B cell (primary cell): ENCODE measurements at places on chromosomes 4 and X. TPM values are rescaled to one million over a fixed set of nuclear protein-coding genes. Genes with fewer than 3 reads are reported as not detected.
A peak's percentile ranks its signal among the peaks of the same experiment; 100 is the strongest.

DNA sequence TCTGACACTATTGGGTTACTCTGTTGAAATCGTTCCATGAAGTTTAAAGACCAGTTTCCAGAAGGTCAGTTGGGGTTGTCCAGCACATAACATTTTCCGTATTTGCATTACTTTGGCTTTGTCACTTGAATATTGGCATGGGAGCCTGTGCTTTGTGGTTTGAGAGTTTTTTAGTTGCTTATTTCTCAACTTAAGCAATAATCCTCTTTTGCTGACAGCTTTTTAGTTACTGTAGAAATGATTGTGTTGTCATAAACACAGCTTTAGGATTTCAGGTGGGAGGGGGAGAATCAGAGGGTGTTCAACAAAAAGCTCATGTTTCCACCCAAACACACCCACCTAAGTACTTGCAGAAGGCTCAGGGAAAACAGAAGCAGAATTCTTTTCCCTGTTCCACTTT is 210.7 kb upstream of the TLL1 start:
- no peaks in the 10 kb centered on the region for H3K4me1 ChIP-seq
- no peak overlapping the region for H3K27ac ChIP-seq
- no peaks in the 10 kb centered on the region for H3K27me3 ChIP-seq
- no peak overlapping the region for H3K4me3 ChIP-seq
- H3K36me3 ChIP-seq = no peaks in the 10 kb centered on the region
- DNase-seq = no peak

GRCh38 chr4:2084316-2084715 is 25.2 kb downstream of the NAT8L start:
- H3K4me1 ChIP-seq = no peaks in the 10 kb centered on the region
- no peak overlapping the region for H3K27ac ChIP-seq
- no peak overlapping the region for H3K4me3 ChIP-seq
- no peak for DNase-seq

- H3K36me3 ChIP-seq = no peaks in the 10 kb centered on the region
- peaks cover 70% of the 10 kb centered on the region for H3K4me1 ChIP-seq
- DNase-seq = peak; percentile 55
These were observed 85.1 kb downstream of the AFF1 start for GRCh38 chr4:87019898-87020297.

GRCh38 chr4:64713256-64713840 is 304.1 kb upstream of the TECRL start:
- H3K27ac ChIP-seq = no peak overlapping the region
- no peak overlapping the region for H3K4me3 ChIP-seq
- H3K27me3 ChIP-seq = no peaks in the 10 kb centered on the region
- peak; percentile 4 for DNase-seq
- no peaks in the 10 kb centered on the region for H3K36me3 ChIP-seq
- H3K4me1 ChIP-seq = no peaks in the 10 kb centered on the region

DNA sequence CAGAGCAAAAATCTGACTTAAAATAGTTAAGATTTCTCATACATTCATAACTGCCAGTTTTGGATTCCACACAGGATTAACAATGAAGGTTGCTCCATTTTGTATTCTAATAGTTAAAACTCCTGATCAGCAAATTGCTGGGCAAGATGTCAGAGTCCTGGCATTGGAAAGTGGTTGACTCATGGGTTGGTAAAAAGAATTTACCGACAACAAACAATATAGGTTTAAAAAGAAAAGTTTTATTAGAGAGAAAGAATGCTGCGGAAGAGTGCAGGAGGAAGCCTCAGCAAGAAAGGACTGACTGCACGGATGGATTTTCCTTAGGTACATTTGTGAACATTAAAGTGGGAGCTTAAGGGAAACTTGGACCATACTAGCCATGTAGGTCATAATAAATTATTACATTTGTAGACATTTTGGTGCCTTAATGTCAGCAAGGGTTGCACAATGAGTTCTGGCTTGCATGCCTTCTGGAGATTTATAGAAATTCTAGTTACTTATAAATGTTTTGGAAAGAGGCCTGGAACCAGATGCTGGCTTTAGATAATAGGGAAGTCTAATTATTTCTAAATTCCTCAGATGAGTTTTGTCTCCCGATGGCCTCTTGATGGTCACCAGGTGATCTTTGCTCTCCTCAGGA is 25.4 kb upstream of the IL2 start:
- H3K27me3 ChIP-seq = no peaks in the 10 kb centered on the region
- H3K4me3 ChIP-seq = no peak overlapping the region
- no peak overlapping the region for H3K27ac ChIP-seq
- no peaks in the 10 kb centered on the region for H3K36me3 ChIP-seq

GRCh38 chr4:110344165-110344564 is 131.8 kb upstream of the ENPEP start:
- no peak overlapping the region for H3K27ac ChIP-seq
- no peaks in the 10 kb centered on the region for H3K27me3 ChIP-seq
- no peaks in the 10 kb centered on the region for H3K4me1 ChIP-seq
- H3K4me3 ChIP-seq = no peak overlapping the region
- no peak for DNase-seq

- no peaks in the 10 kb centered on the region for H3K4me1 ChIP-seq
- DNase-seq = no peak
- no peaks in the 10 kb centered on the region for H3K36me3 ChIP-seq
- no peak overlapping the region for H3K4me3 ChIP-seq
These were observed 668.9 kb upstream of the LCORL start for GRCh38 chr4:18690291-18690955.

GRCh38 chr4:88381123-88381522 is 2.5 kb downstream of the HERC6 start:
- peaks cover 1% of the 10 kb centered on the region for H3K36me3 ChIP-seq
- peak; percentile 12 for DNase-seq
- H3K27ac ChIP-seq = no peak overlapping the region
- H3K27me3 ChIP-seq = no peaks in the 10 kb centered on the region

The FTSJ1 gene
- total RNA-seq = 36.6 and 37.7 TPM in 2 replicates

DNA sequence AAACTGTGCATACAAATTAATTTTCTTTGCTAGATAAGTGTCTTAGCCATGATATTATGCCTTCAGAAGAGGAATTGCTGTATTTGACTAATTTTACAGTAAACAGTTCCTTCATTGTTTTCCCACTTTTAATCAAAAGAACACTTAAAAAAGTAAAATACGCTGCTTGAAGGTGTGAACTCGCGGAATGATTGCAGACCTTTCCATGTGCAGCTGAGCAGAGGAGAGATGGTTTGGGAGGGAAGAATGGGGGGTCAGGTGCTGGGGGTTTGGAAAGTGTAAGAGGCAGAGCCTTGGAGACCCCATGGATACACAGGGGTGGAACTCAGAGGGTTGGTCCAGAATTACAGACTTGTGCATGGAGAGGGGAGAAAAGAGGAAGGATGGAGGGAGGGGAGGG is 15.3 kb downstream of the CYTL1 start:
- H3K27ac ChIP-seq = no peak overlapping the region
- no peak overlapping the region for H3K4me3 ChIP-seq

GRCh38 chr4:112069110-112069509 is 76.1 kb upstream of the FAM241A start:
- no peak overlapping the region for H3K27ac ChIP-seq
- H3K36me3 ChIP-seq = no peaks in the 10 kb centered on the region
- H3K27me3 ChIP-seq = no peaks in the 10 kb centered on the region
- no peak overlapping the region for H3K4me3 ChIP-seq
- no peaks in the 10 kb centered on the region for H3K4me1 ChIP-seq
- no peak for DNase-seq

DNA sequence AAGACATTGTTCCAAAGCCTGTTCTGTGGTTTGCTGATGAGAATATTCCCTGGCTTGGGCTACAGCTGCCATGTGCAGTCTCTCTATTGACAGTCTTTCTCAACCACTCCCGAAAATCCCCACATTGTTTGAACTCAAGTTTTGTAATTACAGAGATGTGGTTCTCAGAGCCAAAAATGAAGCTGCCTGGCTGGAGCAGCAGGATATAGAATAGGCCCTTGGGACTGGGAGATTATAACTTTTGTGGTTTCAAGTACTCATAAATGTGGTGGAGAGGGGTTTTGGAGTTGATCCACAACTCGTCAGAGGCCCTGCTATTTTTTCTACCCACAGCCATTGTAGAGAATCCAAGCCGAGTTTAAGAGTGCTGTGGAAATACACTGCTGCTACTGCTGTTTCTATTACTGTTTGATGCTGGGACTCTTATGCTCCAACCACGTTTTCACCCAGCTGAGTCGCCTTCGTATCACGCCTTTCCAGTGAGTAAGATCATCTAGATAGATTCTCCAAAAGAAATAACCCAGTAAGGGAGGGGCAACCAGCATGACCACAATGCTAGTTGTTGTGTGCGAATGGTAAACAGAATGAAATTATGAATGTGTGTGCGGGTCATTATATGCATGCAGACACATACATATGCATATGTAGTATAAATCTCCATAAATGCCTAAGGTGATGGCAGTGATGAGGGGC is 57.1 kb upstream of the ATXN3L start:
- no peaks in the 10 kb centered on the region for H3K36me3 ChIP-seq
- no peak overlapping the region for H3K4me3 ChIP-seq
- no peaks in the 10 kb centered on the region for H3K4me1 ChIP-seq
- H3K27me3 ChIP-seq = no peaks in the 10 kb centered on the region

DNA sequence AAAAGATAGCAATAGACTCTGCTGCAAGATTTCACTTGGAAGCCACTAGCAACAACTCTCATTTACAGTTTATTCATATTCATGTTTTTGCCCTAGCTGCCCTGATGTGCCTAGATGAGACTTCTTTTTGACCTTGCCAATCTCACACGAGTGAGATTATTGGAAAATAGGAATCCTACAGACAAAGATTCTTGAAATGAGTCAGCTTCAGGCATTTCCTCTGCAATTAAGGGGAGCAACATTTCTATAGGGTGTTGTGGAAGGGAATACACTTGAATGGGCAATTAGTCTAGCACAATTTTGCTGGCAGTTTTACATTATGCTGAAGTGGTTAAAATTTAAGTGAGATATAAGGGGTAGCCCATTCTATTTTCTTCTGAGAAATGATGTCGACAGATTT is 217.0 kb upstream of the FAT4 start:
- no peaks in the 10 kb centered on the region for H3K27me3 ChIP-seq
- no peaks in the 10 kb centered on the region for H3K4me1 ChIP-seq
- no peak overlapping the region for H3K4me3 ChIP-seq
- H3K36me3 ChIP-seq = no peaks in the 10 kb centered on the region
- no peak overlapping the region for H3K27ac ChIP-seq

The RTL5 gene
- 21.0 and 22.4 TPM in 2 replicates for total RNA-seq

The PFKFB1 gene
- 0.47 and 0.56 TPM in 2 replicates for total RNA-seq

GRCh38 chr4:129863206-129863605 is 767.3 kb downstream of the C4orf33 start:
- H3K4me1 ChIP-seq = no peaks in the 10 kb centered on the region
- no peaks in the 10 kb centered on the region for H3K27me3 ChIP-seq
- H3K4me3 ChIP-seq = no peak overlapping the region
- DNase-seq = no peak
- no peak overlapping the region for H3K27ac ChIP-seq

The NDP gene
- not detected in 2 replicates for total RNA-seq

- H3K4me1 ChIP-seq = peaks cover under 1% of the 10 kb centered on the region
- H3K4me3 ChIP-seq = no peak overlapping the region
- H3K27me3 ChIP-seq = peaks cover 10% of the 10 kb centered on the region
- no peaks in the 10 kb centered on the region for H3K36me3 ChIP-seq
- no peak overlapping the region for H3K27ac ChIP-seq
These were observed 6.0 kb upstream of the SHISA3 start for GRCh38 chr4:42391355-42391664.

DNA sequence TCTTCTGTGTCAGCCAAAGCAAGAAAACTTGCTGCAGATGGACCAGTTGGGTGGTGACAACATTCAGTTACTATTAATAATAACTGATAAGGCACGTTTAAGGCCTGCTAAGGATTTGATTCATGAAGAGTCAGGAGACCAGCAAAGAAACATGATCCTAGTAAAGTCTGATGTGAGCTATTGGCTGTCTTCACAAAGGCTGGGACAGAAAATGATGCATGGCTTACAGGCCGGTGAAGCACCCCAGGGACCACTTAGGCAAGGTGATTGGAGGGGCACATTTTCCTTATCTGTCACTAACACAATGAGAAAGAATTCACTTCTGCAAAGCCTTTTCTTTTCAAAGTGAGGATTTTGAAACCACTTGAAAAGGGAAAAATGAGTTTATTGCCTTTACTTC is 65.4 kb upstream of the TRPC3 start:
- no peaks in the 10 kb centered on the region for H3K27me3 ChIP-seq
- H3K27ac ChIP-seq = no peak overlapping the region
- DNase-seq = no peak
- no peaks in the 10 kb centered on the region for H3K36me3 ChIP-seq
- no peaks in the 10 kb centered on the region for H3K4me1 ChIP-seq
- no peak overlapping the region for H3K4me3 ChIP-seq

GRCh38 chr4:130361616-130362015 is 1265.7 kb downstream of the C4orf33 start:
- no peaks in the 10 kb centered on the region for H3K27me3 ChIP-seq
- no peak overlapping the region for H3K4me3 ChIP-seq

The KLB gene
- 0.10 TPM in 1 of 2 replicates, not detected in the other for total RNA-seq

GRCh38 chr4:177574446-177574845 is 132.2 kb upstream of the AGA start:
- H3K36me3 ChIP-seq = no peaks in the 10 kb centered on the region
- no peaks in the 10 kb centered on the region for H3K4me1 ChIP-seq
- no peaks in the 10 kb centered on the region for H3K27me3 ChIP-seq
- no peak overlapping the region for H3K4me3 ChIP-seq

DNA sequence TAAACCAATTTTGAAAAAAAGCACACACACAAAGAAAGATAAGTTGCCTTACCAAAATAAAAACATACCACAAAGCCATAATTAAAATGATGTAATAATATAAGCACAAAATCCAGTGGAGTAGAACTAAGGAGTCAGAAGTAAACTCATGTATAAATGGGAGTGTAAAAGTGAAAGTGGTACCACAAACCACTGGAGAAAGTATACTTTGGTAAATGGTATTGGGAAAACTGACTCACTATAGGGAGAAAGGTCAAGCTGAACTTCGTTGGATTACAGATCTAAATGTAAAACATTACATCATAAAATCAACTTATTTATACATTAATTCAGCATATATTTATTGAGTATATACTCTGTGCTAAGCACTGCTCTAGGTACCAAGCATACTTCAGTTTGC is 46.3 kb upstream of the HHIP start:
- no peak for DNase-seq
- no peaks in the 10 kb centered on the region for H3K4me1 ChIP-seq
- H3K27me3 ChIP-seq = no peaks in the 10 kb centered on the region
- H3K4me3 ChIP-seq = no peak overlapping the region
- H3K36me3 ChIP-seq = no peaks in the 10 kb centered on the region
- H3K27ac ChIP-seq = no peak overlapping the region
